ENCODE measurements at places on chromosomes 3 and 15. TPM values are rescaled to one million over a fixed set of nuclear protein-coding genes. Genes with fewer than 3 reads are reported as not detected.

Gene FMN1
- 23.3 TPM for total RNA-seq

Gene NOX5
- 0.83 TPM for total RNA-seq

Gene CTXN2
- not detected for total RNA-seq

Gene USP50
- total RNA-seq, result 0.29 TPM

Gene GP9
- total RNA-seq, result not detected

Gene DLEC1
- under 0.01 TPM for total RNA-seq

Gene TMEM108
- total RNA-seq, result not detected

Gene SCN5A
- total RNA-seq, result 0.29 TPM

Gene GNL3
- 101 TPM for total RNA-seq

Gene CCDC9B
- 39.2 TPM for total RNA-seq

Gene CHRNA3
- total RNA-seq, result not detected

Gene DNASE1L3
- not detected for total RNA-seq

Gene CPB1
- total RNA-seq, result not detected

Gene PTX3
- total RNA-seq, result 266 TPM

Gene GABRR3
- total RNA-seq, result not detected
